Skeletal muscle cell (primary cell): ENCODE measurements at places on chromosomes 16 and 17.

DNA sequence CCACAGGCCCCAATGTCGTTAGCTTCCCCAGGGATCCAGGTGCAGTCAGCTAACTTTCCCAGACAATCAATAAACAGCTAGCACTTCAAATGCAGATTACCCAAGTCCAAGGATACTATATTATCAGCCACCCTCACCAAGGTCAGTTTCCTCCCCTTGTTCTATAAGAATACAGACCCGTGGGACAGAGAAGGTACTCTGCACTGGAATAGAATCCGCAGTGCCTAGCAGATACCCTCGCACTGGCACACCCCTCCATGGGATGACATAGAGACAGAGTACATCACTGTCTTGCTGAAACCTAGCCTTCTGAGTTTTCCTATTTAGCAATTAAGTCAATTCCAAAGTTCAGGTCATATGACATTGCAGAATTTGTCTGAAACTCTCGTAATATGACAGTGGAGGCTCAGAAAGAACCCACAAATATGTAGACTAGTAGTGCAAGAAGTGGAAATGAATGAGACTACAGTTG, 40.0 kb upstream of the ABCA10 start:
- DNase-seq, result no peak

GRCh38 chr16:85587762-85588556, 25.2 kb upstream of the GSE1 start:
- DNase-seq, result no peak

GRCh38 chr16:17417740-17418139, 53.0 kb downstream of the XYLT1 start:
- no peak for DNase-seq

DNA sequence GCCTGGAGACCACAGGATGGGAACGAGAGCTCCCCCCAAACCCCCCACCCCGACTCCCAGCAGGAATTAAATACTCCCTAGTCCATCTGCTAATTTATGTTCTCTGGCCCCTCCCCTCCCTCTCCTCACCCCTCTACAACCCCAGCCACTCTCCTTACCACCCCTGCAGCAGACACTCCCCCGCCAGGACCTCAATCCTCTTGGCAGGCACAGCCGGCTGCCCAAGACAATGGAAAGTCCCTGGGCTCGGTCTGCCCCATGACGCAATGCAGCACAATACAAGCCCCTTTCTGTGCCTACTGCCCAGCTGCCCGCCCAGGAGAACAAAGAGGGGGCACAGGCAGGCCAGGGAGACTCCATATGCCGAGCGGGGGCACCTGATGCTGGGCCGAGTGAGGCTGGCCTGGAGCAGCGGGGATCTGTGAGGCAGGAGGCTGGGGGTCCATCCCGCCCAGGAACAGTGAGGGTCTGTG, 30.3 kb upstream of the CDC42EP4 start:
- DNase-seq, result peak; percentile 68

GRCh38 chr16:66924527-66925321, 611 bp downstream of the RRAD start:
- no peak for DNase-seq

DNA sequence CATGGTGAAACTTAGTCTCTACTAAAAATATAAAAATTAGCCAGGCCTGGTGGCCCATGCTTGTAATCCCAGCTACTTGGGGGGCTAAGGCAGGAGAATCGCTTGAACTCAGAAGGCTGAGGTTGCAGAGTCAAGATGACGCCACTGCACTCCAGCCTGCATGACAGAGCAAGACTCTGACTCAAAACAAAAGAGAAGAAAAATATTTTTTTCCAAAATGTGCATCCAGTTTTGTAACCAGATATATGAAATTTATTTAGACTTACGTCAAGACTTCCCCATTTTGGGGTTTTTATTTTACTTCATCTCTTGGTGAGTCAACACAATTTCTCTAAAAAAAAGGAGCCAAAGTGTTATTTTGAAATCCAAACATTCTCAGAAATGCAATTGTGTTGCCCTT, 5.5 kb upstream of the TM4SF5 start:
- DNase-seq, result no peak

- DNase-seq, result no peak
These were observed 552.7 kb upstream of the PSMD7 start for GRCh38 chr16:73743665-73744496.

DNA sequence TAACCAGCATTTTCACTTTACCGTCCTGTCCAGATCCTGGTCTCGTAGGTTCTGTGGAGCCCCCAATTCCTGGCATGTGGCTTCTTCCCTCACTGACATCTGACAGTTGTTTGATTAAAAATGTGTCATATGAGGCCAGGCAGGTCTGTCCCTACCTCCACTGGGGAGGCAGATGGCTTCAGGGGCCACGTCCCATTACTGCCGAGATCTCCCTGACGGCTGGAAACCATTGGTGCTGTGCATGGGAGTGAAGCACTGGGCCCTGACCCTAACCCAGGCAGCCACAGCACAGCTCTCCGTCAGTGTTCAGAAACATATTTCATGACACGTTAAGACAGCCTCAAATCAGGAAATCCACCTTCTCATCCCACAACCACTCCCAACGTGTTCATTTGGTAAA, 77.5 kb downstream of the GNAO1 start:
- no peak for DNase-seq

DNA sequence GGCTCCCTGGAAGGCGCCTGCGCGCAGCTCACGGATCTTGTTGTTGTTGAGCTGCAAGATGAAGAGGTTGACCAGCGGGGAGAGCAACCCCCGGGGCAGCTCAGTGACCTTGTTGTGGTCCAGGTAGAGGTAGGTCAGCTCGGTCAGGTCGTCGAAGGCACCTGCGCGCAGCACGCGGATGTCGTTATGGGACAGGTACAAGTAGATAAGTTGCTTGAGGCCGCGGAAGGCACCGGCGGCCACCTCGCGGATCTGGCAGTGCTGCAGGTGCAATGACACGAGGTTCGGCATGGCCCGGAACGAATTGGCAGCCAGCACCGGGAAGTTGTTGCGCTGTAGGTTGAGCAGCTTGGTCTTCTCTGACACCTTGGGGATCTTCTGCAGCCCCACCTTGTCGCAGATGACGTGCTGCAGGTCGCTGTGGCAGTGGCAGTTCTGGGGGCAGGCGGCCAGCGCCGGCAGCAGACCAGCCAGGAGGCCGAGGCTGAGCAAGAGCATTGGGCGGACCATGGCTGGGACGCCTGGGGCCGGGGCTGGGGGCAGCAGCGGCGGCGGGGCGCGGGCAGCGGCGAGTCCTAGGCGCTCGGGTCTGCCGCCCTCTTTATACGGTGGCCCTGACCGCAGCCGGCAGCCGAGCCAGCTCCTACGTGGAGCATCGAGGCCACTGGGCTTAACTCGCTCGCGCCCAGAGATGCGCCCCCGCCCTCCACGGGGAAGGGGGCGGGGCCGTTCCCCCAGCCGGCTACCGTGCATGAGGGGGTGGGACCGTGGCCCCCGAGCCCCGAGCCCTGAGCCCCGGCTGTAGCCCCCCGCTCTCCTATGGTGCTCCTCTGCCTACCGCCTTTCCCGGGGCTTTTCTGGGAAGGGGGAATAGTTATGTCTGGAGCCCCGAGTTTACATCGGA, at the start of gene CHAD:
CHAD (minus strand) TSS at position 577 of the 904 bp plus-strand sequence; CDS start at position 510, 67 bp downstream.
- DNase-seq, result no peak

- peak; percentile 60 for DNase-seq
These were observed at the start of gene KRABD2 for GRCh38 chr17:8376271-8377067. Gene KRABD2, minus strand, starts transcription at chr17:8376704.

GRCh38 chr17:69305177-69305576, 21.8 kb downstream of the ABCA5 start:
- DNase-seq, result no peak

DNA sequence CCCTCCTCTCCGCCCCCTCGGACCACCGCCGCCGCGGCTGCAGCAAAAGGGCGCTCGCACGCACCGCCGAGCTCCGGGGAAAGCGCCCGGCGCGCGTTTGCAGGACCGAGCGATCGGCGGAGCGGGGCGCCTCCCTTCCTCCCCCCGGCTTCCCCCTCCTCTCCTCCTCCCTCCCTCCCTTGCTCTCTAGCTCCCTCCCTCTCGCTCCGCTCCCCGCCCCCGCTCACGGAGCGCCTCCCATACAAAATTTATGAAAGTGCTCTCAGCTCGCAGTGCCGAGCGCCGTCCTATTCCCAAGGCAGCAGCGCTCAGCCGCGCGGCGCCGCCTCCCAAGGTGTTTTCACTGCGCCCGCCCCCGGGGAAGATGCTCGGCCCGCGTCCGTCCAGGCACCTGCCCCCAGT, at the start of gene RTN4RL1:
RTN4RL1 (minus strand) TSS at position 115 of the 402 bp plus-strand sequence. CDS start 469 bp downstream, outside the sequence.
- no peak for DNase-seq

GRCh38 chr16:8661703-8662102, 12.7 kb upstream of the ABAT start:
- DNase-seq, result no peak

DNA sequence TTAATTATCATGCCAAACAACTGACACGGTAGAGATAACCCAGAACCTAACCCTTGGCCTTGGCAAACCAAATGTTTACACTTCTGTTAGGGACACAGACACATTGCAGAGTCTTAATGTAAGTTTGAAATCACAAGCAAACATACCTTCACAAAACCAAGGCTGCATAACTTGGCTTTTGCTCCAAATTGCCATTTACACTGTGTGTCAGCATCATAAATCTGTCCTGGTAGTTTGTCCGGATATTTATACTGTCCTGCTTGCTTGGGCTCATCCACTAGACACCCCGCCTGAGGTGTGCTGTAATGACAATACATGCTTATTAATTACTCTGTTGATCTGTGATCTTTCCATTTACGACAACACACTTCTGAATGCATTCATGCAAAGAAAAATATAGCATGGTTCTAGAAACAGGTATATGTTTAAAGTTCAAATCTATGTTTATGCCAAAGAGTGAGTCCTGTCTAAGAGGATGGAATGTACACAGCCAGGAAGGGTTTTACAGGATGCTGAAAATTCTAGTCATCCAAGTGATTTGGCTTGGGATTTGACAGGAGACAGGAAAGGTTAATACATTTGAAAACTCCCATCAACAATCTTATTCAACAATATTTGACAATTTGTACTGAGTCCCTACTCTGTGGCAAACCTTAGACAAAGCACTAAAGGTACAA, 81.1 kb downstream of the ADAMTS18 start:
- no peak for DNase-seq

DNA sequence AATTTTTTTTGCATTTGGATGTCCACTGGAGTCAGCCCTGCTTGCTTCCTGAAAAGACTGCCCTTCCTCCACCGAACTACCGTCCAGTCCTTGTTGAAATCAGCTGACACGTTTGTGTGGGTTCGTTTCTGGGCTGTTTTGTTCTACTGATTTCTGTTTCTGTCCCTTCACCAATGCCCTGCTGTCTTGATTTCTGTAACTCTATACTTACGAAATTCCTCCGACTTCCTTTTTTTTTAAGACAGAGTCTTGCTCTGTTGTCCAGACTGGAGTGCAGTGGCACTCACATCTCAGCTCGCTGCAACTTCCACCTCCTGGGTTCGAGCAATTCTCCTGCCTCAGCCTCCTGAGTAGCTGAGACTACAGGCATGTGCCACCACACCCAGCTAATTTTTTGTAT, 8.4 kb upstream of the GAA start:
- no peak for DNase-seq

DNA sequence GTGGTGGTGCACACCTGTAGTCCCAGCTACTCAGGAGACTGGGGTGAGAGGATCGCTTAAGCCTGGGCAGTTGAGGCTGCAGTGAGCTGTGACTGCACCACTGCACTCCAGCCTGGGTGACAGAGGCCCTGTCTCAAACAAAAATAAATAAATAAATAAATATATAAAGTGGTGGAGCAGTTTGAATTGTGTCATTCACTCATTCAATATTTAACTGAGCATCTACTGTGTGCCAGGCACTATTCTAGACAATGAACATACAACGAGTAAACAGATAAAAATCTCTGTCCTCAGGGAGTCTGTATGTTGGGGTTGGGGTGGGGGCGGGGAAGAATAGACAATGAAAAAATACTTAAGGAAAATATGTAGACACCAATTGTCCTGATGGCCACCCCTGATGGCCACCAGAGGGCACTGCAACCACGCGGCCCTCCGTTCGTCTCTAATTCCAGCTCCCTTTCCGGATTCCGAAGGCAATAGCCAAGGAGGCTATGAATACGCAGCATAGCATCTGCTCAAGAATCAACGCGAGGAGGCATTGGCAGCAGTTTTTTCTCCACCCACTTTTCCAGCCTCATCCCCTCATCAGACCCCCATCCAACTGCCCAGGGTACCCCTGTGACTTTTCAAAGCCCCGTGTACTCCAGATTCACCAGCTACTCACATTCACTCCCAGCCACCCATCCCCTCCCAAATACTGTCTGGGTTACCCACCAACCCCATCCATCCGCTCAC, 21.4 kb downstream of the QPRT start:
- DNase-seq, result peak; percentile 48

DNA sequence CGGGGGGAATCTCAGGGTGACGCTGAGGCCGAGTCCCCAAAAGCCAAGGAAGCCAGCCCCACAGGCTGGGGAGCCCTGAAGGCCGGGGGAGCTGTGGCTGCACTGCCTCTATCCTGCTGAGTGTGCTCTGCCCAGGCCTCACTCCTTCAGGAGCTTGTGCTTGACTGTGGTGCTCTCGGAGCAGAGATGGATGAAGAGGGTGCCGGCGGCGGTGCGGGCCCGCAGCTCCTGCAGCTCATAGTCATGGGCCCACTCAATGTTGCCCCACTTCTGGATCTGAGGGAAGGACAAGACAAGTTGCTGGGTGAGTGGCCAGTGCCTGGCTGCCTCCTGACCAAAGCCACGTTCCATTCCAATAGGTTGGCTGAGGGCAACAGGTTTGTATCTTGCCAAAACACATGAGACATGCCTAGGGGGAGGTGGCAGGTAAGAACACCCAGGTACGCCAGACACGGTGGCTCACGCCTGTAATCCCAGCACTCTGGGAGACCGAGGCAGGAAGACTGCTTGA, 20.5 kb downstream of the ATPAF2 start:
- no peak for DNase-seq

DNA sequence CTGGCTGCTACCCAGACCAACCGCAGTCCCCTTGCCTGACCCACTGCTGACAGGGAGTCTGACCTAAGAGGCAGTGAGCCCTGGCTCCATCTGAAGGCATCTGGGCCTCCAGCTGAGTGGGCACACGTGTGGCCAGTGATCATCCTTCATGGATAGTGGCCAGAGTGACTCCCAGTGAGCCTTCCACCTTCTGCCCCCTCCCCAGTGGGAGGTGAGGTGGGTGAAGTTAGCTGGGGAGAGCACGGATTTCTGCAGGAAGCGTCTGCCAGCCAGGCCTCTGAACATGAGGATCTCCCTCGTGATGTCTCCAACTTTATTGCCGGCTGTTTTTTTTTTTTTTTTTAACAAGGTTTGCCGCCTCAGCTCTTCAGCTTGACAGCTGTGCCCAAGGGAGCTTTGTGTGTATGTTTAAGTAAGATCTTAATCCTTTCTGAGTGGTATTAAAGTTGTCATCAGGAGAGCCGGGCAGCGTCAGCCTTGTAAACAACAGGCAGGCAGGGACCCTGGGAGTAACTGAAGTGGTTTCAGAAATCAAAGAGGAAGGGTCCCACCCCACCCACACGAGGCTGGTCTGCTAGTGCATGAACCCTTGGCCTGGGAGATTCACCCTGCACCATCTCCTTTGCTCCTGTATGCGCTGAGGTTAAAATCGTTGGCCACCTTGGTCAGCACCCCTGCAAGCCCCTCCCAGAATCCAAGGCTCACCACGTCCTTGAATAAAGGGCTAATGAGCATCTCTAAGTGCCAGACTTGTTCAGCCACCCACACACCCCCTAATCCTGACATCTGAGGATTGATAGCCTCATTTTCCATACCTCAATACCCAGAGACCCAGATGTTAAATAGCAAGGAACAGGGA, 33.3 kb downstream of the RHBDL3 start:
- DNase-seq, result no peak

- DNase-seq, result no peak
These were observed 22.4 kb downstream of the C1QTNF1 start for GRCh38 chr17:79046197-79046915.

GRCh38 chr16:89400740-89401139, 89.6 kb downstream of the ANKRD11 start:
- no peak for DNase-seq

GRCh38 chr16:19698480-19699465, 19.3 kb downstream of the KNOP1 start:
- DNase-seq, result no peak
